ENCODE measurements at places on chromosomes 7 and 10.
A peak's percentile ranks its signal among the peaks of the same experiment; 100 is the strongest.

- no peak for DNase-seq
Observed at GRCh38 chr10:121216295-121216694, 365.1 kb downstream of the WDR11 start.

- peak; percentile 64 for DNase-seq
Observed at GRCh38 chr7:150428671-150429451, 21.6 kb upstream of the GIMAP8 start.

- DNase-seq = no peak
Observed at GRCh38 chr10:1661416-1661815, 75.9 kb downstream of the ADARB2 start.

GRCh38 chr10:79072994-79073645, 4.4 kb downstream of the ZMIZ1 start:
- DNase-seq = no peak

- DNase-seq = no peak
Observed at GRCh38 chr10:108454224-108454623, 1289.7 kb upstream of the SORCS1 start.

- no peak for DNase-seq
Observed at GRCh38 chr7:150824379-150825177, 24.0 kb downstream of the TMEM176A start.

- peak; percentile 49 for DNase-seq
Observed at GRCh38 chr10:5090551-5090950, 3.7 kb upstream of the AKR1C3 start.

- DNase-seq = no peak
Observed at GRCh38 chr10:116271593-116272439, 1.2 kb downstream of the GFRA1 start.

- DNase-seq = no peak
Observed at GRCh38 chr10:50436805-50437204, 185.5 kb upstream of the ASAH2 start.

DNA sequence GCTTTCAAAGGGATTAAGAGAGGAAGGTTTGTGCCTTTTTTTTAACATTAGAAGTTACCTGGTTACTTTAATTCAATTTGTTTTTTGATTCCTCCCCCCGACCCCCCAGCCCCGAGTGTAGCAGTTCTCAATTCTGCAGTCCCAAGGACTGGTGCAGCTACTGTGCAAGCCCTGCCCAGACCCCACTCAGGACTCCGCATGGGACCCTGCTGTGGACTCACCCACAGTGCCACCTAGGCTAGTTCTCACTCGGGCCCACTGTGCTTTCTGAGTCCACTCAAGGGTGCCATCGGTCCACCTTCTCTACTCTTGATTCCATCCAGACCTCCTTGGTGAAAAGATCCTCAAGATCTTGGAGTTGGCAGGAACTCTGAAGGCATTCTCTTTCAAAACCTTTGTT, 77.4 kb downstream of the VOPP1 start:
- DNase-seq = no peak

GRCh38 chr10:118790058-118790457, 35.3 kb upstream of the CACUL1 start:
- DNase-seq = no peak
